Endothelial cell of umbilical vein (primary cell): ENCODE measurements at places on chromosomes 16 and 17.
A peak's percentile ranks its signal among the peaks of the same experiment; 100 is the strongest.

- DNase-seq, result no peak
These were observed 38.2 kb downstream of the MARF1 start for GRCh38 chr16:15604460-15605440.

GRCh38 chr17:17445925-17446665, 30.7 kb upstream of the MED9 start:
- peak; percentile 96 for DNase-seq

DNA sequence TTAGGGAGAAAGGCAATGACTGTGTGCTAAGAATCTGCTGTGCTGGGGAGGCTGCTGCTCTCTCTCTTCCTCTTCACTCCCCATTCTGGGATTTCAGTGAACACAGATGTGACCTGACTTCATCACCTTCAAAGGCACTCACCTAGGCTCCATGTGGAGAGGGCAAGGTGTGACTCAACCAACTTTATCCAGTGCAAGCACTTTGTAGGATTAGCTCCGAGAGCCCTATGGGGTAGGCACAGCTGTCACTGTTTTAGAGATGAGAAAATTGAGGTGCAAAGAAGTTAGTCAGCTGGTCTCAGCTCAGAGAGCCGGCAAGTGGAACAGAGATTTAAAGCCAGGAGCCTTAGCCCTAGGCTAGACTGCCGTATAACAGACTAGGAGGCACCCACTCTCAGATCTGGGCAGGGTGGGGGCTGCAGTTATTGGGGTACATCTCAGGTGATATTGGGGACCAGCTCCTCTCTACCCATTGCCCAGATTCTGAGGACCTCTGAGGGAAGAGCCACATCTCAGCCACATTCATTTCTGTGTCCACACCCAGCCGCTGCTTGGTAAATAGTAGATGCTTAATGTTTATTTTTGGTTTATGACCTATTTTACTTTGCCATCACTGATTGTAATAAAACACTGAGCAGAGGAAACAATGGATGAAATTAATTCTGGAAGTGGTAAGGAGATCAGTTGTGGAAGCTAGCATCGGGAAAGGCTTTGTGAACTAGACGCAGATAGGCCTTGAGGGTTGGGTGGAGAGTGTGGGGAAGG, 138.8 kb downstream of the CCDC182 start:
- no peak for DNase-seq

- no peak for DNase-seq
These were observed 69.3 kb downstream of the SCNN1B start for GRCh38 chr16:23371368-23371767.

GRCh38 chr17:37859451-37859850, 64.8 kb upstream of the TBC1D3K start:
- DNase-seq, result no peak

DNA sequence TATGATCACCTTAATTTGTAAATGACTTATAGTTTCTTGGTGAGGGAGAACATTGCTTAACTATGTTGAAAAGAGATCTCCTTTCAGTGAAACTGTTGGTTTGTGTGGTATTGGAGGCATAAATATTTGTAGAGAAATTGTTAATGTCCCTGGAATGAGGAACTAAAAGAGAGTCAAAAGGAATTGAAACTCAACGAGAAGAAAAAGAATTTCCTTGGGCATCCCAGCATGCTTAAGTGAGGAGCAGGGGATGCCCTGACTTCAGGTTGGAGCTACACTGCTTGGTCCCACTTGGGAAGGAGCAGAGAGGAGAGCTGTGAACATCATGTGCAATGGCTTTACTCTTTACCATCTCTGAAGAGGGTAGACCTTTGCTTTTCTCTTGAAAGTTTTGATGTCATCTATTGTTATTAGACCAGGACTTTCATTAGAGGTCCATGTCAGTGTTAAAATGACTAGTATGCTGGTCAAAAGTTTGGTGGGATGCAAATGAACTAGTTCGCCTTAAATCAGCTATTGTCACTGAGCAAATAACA, 21.7 kb downstream of the KRT23 start:
- DNase-seq, result no peak
